ENCODE measurements at places on chromosomes 13 and 19.

DNA sequence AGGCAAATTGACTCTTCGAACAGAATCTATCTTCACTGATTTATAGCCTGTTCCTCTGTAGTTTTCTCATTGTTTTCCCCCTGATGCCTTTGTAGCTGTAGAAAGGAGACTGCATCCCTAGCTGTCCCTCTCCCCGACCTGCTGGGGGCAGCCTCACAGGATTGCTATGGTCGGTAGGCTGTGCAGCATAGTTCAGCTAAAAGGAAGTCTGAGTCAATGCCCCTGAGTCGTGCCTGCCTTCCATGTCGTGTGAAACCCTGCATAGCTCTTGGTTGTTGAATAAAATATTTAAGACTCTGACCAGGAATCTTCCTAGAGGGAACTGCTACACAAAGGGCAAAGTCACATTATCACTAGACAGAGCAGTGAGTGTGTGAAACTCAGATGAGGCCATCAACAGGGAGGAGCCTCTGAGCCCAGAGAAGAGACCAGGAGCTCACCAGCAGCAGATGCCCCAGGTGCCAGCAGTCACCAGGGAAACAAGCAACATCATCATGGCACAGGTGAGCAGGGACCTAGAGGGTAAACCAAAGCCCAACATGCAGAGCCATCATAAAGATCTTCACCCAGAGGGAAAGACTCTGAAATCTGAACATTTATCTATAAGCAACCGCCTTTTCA lies 108.4 kb upstream of the NBEA start:
- DNase-seq = peak; percentile 68

- DNase-seq = no peak
These were observed 12.4 kb downstream of the EFNB2 start for GRCh38 chr13:106522898-106523525.

GRCh38 chr13:102141625-102142472 lies 260.0 kb downstream of the FGF14 start:
- no peak for DNase-seq

DNA sequence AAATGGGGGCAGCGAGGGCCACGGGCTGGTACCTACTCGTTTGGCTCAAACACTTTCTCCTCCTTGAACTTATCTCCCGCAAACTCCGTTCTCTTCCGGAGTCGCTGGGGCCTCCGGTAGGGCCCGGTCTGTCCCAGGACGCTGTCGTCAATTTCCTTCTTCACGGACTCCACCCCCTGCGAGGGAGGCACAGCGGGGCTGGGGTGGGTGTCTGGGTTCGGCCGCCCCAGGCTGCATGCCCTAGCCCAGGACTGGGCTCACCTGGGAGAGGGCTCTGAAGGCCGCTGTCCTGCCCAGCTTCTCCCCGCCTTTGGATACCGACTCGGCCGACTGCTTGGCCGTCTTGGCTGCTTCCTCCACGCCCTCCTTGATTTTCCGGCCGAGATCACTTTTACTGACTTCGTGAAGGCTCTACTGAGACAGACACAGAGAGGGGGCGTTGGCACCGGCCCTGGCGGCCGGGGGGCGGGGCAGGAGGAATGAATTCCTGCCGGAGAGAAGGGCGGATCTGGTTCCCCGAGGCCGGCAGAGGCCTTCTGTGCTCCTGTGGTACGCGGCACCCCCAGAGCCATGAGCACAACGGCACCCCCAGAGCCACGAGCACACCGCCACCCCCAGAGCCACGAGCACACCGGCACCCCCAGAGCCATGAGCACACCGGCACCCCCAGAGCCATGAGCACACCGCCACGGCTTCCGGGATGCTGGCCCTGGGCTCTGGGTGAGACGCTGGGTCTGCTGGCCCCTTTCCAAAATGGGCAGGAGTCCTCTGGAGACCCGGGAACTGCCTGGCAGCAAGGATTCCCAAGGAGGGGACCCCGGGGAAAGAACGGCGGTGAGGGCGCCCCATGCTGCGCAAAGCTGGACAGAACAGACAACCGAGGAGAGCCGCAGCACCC lies 8.1 kb upstream of the CTXN1 start:
- no peak for DNase-seq

GRCh38 chr13:111114362-111115060 lies 599 bp upstream of the ARHGEF7 start:
- peak; percentile 50 for DNase-seq

DNA sequence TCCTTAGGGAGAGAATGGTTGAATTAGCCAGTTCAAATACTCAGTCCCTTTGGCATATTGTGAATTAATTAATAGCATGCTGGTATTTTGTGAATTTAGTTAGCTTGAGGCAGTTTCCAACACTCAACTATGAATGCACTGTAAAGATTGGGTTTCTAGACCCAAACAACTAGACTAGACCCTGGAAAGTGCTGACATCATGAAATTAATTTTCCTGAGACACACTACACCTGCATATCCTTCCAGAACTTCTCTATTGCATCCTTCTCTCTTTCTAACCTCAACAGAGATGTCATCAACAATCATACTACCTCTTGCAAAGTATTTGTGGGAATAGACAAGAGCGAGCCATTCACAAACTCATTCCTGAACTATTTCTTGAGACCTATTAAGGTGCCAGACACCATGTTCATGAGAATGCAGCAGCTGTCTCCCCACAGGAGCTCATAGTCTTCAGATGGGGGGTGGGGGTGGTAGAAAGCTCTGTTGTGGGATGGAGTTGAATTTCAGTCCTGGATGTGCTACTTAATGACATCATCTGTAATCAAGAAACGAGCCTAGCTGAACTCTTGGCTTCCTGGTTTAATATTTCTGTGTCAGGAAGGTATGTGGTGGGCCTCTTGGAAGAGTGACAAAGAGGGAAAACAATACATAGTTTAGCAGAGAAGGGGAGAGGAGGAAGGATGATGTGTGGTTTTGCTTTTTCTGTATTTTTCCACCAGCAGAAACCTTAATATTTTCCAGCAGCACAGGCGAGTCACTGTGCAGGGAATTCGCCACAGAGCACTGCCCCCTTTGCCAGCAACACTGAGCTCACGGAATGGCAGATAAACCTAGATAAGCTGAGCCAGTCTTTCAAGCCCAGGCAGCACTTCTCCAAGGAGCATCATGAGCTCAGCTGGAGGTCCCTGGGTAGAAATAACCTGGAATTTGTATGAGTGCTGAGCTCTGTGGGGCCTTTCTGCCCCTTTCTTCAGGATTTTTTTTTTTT lies 53.1 kb upstream of the CYSLTR2 start:
- DNase-seq = no peak

DNA sequence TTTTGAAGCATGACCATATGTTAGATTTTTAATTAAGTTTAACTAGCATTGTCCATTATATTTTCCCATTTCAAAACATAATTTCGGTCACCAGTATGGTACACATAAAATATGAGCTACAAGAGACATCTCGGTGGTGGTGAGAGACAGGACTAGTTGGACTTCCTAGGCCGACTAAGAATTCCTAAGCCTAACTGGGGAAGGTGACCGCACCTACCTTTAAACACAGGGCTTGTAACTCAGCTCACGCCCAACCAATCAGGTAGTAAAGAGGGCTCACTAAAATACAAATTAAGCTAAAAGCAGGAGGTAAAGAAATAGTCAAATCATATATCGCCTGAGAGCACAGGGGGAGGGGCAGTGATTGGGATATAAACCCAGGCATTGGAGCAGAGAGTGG lies 22.9 kb downstream of the DNAJC15 start:
- no peak for DNase-seq

DNA sequence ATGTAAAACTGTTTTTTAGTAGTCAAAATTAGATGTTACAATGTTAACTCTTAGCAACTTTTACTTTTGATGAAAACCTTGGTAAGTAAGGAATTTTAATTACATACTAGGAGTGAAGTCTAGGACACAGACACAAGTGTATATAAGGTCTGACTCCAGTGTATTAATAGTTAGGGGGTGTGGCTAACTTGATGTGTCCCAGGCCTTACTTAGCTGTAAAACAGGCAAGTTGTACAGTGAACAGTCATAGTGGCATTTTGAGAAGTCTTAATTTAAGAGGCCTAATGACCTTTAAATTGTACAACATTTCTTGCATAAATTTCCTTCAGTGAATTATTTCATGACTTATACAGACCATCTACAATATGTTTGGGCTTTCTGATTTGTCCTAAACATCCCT lies 6.8 kb downstream of the ZNF431 start:
- DNase-seq = no peak

GRCh38 chr13:101447852-101448251 lies 4.6 kb upstream of the ITGBL1 start:
- no peak for DNase-seq

GRCh38 chr13:31442571-31442970 lies 242.8 kb downstream of the B3GLCT start:
- DNase-seq = no peak

- no peak for DNase-seq
These were observed 106.1 kb downstream of the DHRS12 start for GRCh38 chr13:51697855-51698254.

GRCh38 chr19:2888731-2889224 lies 11.9 kb upstream of the ZNF57 start:
- peak; percentile 31 for DNase-seq

DNA sequence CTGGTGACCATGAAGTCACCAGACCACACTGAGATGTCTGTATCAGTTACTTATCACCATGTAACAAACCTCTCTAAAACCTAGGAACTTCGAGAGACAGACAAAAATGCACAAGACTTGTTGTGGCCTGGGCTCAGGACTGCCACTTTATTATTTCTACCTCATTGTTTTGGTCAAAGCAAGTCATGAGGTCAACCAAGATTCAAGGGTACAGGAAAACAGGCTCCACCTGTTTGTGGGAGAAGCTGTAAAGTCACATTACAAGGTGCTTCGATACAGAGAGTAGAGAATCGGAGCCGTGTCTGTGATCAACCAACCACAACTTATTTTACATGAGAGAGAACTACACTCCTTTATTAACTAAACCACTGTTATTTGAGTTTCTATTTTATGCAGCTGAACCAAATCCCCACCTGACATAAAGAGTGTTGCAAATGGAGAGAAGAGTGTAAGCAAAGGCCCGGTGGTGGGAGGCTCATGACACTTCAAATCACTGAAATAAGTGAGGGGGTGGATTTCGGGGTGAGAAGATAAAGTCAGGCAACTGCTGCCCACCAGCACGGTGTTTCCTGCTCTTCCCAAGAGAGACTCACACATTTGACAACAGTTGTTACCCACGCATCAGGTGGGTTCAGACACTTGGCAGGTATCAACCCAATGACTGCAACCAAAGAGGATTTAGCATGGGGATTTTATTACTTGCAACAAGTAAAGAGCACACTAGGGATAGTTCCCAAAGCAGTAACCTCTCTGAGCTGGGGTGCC lies 39.0 kb upstream of the IGSF23 start:
- DNase-seq = no peak

GRCh38 chr13:89684896-89685295 lies 1662.6 kb upstream of the MIR17HG start:
- no peak for DNase-seq

DNA sequence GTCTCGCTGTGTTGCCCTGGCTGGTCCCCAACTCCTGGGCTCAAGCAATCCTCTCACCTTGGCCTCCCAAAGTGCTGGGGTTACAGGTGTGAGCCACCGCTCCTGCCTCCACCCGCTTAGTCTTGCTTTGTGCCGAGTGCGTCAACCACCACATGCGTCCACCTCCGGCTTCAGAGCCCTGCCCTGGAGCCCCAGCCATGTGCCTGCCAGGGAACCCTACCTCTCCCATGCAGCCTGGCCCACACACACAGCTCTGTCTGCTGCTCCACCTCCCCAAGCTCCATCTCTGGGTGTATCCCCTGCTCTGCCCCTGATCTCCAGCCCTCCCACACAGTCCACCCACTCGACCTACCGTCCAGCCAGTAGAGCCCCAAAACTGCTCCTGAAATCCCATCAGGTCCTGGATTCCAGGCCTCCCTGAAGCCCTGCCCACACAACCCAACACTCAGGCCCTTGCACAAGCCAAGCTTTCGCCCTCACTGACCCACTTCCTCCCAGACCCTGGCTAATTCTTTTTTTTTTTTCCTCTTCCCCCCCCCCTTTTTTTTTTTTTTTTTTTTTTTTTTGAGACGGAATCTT lies 9.6 kb downstream of the CYP2F1 start:
- DNase-seq = no peak

DNA sequence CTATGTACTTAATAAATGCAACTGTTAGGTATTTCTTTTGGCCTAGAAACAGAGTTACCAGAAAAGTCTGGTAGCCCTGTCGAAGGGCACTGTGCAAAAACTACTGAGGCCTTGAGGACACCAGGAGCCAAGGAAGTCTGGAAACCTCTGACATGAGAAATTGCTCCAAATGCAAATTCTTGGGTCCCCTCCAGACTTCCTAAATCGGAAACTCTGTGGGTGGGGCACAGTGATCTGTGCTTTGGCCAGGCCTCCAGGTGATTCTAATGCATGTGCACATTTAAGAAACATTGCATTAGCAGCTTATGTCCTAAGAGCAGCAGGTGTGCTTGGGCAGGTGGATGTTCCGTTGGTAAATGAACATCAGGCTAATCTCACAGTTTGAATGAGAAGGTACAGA lies 50.0 kb downstream of the STARD13 start:
- no peak for DNase-seq

DNA sequence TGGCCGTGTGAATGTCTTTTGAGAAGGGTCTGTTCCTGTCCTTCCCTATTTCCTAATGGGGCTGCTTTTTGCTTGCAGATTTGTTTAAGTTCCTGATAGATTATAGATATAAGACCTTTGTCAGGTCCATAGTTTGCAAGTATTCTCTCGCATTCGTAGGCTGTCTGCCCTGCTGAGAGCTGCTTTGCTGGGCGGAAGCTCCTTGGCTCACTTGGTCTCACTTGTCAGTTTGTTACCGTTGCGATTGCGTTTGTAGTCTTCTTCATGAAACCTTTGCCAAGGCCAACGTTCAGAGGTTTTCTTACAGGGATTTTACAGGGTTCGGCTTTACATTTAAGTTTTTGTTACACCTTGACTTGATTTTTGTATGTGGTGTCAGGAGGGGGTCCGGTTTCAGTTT lies 44.0 kb upstream of the TFDP1 start:
- peak; percentile 6 for DNase-seq

DNA sequence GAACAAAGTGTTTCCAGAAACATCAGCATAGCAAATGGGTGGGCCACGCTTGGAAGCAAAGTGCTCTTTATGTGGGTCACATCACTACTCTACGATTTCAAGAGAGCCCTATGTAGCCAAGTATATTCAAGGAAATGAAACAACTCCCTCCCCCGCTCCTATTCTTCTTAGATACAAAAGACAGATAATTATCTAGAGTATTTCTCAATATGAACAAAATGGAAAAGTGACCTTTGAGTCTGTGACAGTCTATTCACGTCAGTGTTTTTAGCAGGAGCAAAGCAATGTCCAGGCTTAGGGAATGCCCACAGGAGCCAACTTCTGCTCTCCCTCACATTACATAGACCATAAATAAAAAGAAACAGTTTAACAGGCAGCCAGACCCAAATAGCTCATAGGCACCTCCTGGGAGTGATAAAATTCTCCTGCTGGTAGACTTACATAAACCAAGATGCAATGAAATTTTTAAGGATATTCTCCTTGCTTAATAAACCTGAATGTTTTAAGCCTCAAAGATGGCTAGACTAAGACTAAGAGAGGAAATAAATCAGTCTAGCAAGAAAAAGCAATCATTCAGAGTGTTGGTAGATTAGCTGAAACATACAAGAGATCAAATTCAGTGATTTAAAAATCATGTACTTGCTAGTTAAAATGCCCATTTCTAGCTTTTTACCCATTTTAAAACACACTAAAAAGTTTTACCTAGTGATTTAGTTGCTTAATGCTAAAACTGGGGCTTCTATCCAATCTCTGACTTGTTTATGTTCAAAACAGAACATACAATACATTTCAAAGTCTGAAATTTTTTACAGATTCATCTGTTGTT lies 182.8 kb downstream of the RGCC start:
- no peak for DNase-seq
